Kasumi-1 (cell line): ENCODE measurements at places on chromosomes 4 and X.
A peak's percentile ranks its signal among the peaks of the same experiment; 100 is the strongest.

DNA sequence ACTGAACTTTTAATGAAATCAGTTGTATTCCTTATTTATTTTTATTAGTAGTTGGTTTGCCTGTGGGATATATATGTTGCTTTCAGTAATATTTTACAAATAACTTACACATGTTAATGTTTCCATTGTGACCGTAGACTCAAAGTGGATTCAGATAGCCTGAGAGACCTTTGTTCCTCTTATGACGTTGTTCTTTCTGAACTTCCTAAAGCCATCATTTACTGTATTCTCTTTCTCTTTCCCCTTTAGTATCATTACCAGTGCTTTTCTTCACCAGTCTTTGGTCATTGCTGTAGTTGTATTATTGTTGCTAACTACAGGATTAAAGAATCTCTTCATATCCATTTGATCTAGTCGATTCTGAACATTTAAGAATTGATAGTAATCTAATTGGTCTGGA is 4.3 kb downstream of the STIM2 start:
- peak; percentile 19 for DNase-seq

- DNase-seq: peak; percentile 24
Measured at GRCh38 chr4:87738483-87738882, 60.9 kb upstream of the IBSP start.

DNA sequence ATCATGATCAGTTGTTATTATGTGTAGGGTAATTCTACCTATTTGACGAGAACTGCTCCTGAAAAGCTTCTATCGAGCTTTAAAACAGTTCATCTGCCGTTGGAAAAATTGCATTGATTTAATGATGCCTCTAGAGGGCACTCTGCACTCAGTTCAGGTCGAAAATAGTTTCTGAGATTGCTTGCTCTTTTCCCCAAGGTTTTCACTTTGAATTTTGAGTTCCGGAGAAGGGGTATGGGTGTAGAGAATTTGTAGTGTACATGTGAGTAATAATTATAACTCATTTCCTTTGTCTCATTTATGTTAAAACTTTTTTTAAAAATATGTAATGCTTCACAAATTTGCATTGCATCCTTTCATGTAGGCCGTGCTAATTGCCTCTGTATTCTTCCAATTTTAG is 28.4 kb upstream of the TNIP3 start:
- DNase-seq: peak; percentile 56

- no peak for DNase-seq
Measured at GRCh38 chr4:970854-971520, 2.4 kb downstream of the DGKQ start.

DNA sequence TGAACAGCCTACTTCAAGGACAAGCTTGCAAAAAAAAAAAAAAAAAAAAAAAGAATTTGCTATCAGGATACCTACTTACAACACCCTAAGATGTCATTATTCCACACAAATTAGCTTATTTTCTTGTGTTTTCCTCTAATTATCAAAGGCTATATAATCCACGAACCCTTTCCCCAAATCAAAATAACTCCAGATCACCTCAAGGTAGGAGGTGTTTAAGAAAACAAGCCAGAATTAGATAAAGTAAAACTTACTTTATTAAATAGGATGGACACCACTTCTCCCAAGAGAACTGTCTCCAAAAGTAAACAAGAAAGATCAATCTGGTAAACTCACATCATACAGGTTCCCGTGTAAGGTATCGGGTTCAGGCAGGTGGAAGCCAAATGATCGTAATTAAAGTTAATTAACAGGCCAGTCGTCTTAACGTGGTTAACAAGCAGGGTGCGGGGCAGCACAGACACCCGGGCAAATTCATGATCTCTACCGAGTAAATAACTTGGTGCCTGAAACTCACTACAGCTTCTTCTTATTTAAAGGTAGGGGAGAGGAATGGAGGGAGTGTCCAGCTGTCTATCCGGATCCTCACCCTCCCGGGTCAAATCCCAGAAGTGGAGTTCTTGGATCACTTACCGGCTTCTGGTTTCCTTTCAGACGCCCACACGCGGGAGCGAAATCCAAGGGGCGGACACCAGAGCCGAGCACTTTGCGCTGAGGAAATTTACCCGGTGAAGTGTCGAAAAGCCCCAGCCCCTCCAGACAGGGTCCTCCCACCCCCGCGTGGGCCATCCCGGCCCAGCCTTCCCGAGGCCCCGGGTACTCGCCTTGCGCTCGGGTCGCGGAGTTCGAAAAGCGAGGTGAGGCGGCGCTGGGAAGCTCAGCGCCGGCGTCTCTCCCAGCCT is 708 bp downstream of the ARAP2 start:
- peak; percentile 61 for DNase-seq

- DNase-seq: no peak
Measured at GRCh38 chr4:7893539-7893938, 46.1 kb downstream of the AFAP1 start.
